Stimulated activated CD8-positive, alpha-beta memory T cell treated with anti-CD3 and anti-CD28 coated beads, Interleukin-4, amount 100 ng/mL, for 4 hours (primary cell): ENCODE measurements at places on chromosomes 1 and 21.

- DNase-seq, result no peak
These were observed 491.1 kb downstream of the KIF26B start for GRCh38 chr1:245645894-245646293.

GRCh38 chr1:119674111-119674526 lies 26.1 kb upstream of the ZNF697 start:
- DNase-seq, result no peak

DNA sequence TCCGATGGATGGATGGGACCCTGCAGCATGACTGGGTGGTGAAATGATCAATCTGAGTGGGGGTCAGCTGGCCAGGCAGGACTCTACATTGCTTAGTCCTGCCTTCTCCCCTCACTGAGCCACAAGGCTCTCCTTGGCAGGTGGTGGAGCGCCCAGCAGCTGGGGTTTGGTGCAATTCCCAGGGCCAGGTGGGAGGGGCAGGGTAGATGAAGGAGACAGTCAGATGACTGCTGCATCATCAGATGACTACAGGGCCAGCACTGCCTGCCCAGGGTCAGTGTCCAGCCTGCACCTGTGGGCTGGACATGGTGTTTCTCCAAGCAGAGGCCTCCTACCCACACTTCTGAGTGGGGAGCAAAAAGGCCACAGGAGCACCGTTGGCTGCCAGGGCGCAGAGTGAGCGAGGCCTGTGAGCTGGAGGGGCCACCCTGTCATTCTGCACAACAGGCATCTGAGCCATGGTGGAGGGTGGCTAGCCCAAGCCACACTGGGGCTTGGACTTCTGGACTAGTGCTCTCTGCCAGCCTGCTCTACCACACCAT lies 103.9 kb upstream of the EDN2 start:
- DNase-seq, result no peak

DNA sequence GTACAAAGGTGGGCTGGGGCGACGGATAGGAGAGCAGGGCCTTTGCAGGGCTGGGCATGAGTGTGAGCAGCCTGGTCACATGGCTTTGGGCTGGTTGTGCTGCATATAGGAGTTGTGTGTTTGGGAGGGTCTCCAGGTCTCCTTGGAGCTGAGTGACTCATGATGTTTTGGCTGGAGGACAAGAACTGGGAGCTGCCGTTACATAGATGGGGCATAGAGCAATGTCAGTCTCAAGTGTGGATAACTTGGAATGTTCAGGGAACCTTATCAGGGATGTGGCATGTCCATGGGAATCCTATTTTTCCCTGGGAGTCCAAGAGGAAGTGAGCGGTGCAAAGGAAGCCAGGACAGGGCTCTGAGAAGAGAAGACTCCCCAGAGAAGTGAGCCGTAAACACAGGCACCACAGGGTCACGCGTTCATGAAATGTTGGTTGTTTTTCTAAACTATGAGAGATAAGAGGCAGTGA lies 136.4 kb upstream of the KCNE2 start:
- DNase-seq, result no peak

DNA sequence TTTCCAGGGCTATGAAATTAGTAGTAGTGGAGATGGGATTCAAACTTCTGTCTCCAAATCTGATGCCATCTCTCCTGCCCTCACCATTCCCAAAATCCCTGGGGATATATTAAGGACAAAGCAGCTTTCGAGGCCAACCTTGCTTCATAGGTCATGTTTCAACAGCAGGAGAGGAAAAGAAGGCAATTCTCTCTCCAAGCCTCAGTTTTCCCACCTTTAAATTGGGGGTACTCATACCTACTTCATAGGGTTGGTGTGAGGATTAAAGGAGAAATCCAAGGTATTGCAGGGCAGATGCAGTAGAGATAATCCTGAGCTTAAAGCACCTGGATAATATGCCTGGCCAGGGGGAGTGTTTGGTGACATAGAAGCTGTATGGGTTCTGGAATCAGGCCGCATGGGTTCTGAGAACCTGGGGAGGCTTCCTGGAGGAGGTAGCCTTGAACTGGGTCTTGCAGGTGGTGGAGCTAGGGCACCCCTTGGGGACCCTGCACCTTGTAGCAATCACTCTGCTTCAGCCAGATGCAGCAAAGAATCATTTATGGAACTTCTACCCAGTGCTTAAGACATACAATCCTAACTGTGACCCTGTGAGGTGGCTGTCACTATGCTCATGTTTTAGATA lies 10.7 kb upstream of the IFFO2 start:
- DNase-seq, result no peak

- no peak for DNase-seq
These were observed 17.0 kb downstream of the DHRS3 start for GRCh38 chr1:12600880-12601633.

DNA sequence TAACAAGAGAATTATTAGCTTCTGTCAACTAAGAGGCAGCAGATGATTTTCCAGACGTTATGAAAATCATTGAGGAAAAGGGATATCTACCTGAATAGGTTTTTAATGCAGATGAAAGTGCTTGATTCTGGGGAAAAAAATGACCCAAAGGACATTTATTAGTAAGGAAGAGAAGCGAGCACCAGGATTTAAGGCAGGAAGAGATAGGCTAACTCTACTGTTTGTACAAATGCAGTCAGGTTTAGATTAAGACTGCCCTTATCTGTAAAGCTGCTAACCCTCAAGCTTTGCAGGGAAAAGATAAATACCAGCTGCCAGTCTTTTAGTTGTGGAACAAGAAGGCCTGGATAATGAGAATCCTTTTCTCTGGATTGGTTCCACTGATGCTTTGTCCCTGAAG lies 33.0 kb upstream of the LRIG2 start:
- no peak for DNase-seq

DNA sequence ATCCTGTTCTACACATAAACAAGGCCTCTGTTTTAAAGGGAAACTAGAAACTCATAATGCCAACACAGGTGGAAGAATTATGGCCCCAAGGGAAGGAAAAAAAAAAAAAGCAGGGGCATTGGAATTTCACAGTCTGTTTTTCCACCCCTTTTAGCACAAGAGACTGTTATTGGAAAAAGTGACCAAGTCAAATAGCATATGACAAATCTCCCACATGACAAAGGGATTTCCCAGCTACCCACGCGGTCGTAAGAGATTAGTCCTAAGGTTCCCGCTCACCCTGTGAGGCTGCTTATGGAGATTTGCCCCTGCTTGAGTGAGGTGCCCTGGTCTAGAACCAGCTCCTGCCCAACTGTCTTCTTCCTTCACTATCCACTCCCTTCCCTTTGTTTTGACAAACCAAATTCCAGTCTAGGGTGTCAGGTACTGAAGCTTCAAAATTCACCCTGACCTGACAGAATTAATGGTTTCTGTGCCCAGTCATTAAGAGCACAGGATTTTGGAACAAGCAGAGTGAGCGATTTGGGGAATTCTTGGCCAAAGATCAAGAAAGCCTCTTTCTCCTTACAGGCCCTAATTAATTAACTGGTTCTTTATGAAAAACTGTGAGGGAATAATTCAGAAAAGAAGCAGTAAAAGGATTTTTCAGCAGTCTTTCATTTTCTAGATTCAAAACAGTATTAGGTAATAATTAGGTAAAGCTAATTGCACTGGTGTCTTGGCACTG lies 107.3 kb downstream of the NMNAT2 start:
- no peak for DNase-seq

DNA sequence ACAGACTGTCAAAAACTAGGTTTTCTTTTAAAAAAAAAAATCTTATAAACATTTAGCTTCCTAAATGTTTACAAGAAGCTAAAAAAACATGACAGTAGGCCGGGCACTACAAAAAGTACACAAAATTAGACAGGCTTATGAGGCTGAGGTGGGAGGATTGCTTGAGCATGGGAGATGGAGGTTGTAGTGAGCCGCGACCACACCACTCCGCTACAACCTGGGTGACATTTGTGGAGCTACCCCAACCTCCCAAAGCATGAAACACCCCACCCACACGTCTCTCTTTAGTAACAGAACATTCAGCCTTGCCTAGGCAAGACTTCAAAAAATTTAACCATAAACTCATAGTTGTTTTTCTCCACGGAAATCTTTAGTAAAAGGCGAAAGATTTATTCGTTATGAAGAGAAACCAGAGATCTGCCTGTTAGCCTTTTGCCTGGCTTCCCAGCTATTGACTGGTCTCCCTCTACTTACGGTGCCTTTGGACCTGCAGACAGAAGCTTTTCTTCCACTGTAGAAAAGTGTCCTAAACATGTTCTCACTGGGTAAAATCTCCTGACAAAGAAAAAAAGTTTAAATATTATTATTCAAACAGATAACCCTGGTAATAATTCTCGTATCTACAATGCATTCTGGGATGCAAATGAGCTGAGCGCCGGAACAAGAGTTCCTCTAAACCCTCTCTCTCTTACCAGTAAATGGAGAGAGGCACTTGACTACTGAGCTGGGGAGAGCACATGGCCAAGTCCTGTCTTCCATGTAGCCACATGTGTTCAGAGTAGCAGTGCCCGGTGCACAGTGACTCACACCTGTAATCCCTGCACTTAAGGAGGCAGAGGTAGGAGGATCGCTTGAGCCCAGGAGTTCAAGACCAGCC lies 9.2 kb downstream of the RNU5D-1 start:
- peak; percentile 45 for DNase-seq

DNA sequence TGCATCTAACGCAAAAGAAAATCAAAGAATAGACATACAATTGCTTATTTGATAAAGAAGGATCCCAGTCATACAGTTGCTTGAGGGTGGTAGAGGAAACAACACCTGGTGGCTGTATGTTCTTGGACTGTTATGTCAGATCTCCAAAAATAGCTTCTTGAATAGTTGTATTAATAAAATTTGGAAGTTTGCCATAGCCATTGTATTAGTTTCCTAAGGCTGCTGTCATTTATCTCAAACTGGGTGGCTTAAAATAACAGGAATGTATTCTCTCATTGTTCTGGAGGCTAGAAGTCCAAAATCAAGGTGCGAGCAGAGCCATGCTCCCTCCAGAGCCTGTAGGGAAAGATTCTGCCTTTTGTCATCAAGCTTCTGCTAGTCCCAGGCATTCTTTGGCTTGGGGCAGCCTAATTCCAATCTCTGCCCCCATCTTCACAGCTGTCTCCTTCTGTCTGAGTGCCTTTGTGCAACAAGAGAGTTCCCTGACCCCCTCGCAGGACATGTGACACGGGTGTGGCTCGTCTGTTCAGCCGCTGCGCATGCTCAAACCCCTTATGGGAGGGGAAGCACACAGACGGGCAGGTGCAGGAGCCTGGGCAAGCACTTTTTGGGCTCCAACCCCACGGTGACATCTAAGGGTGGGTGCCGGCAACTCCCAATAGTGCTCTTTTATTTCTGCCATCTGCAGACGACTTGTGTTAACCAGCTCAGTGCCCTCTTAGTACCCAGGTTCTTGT lies 21.7 kb upstream of the GRIK1 start:
- DNase-seq, result no peak

- DNase-seq, result no peak
These were observed 18.5 kb downstream of the MIGA1 start for GRCh38 chr1:77797991-77798390.

DNA sequence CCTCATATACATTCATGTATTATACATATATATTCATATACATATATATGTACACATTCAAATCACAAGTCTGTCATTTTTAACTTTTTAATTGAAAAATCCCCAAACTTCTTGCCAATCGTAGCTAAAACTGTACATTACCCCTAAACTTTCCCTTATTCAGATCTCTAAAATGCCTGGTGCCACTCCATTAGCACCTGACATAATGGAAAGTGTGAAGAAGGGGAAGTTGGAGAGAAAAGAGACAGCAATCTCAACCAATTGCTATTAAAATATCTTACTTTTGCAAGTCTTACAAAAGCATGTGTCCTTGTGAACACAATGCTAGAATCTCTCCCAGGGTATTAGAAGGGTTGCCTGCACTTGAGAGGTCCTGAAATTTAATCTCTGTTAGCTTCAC lies 22.7 kb upstream of the PRKACB start:
- DNase-seq, result no peak

DNA sequence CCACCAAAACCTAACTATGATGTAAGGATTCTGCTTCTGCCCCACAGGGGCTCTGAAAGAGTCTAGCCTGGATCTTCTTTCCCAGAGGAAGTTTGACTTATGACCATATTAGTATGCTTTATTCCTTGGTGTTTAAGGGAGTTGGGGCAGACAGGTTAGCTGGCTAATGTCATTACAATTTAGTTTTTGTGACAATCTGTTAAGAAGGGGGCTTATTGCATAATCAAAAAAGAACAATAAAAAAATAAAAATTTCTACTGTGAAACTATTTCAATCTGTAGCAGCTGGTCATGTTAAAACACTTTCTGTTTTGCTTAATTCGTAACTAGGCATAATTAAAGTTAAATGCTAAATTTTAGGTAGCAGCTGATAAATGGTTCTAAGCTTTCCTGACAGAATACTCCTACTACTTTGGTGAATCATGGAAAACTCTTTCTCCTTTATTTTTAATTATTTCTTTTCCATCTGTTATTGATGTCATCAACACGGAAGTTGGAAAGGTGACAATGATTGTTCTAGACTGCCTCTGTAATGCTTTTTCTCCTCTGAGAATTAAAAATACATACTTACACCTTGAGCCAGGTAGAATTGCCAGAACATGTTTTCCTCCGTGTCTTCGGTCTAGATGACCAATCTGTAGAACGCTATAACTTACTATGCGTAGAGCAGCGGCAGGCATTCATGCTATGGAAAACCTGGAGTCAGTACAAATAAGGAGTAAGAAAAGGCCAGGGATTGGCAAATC lies 18.6 kb downstream of the DYRK3 start:
- DNase-seq, result no peak

DNA sequence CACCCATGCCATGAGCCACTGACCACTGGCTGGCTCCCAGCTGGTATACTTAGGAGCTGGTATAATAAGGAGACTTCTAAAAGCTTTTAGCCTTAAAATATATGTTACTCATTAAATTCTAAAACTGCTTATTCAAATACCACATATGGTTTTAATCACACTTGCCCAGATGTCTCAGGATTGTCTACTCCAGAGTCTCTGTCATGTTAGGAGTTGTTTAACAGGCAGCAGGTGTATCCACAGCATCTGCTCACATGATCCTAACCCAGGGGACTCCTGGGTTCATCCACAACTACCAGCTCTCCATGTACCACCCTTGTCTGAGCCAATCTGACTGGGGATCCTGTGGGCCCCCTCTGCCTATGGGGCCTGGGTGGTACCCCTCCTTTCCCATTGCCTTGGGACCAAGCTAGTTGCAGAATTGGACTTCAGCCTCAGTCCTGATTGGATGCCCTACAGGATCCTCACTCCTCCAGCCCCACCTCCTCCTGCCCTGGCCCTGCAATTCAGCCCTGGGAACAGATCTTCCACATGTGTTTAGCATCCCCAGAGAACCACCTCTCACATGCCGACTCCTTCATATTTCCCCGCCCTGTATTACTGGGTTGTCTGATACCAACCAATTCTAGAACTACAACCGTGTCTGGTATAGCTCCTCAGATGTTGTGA lies 61.3 kb downstream of the BCAR3 start:
- no peak for DNase-seq
